Ascending aorta (tissue), 2 donors: ENCODE measurements at places on chromosomes 12 and 14. TPM values are rescaled to one million over a fixed set of nuclear protein-coding genes. Genes with fewer than 3 reads are reported as not detected.

DNA sequence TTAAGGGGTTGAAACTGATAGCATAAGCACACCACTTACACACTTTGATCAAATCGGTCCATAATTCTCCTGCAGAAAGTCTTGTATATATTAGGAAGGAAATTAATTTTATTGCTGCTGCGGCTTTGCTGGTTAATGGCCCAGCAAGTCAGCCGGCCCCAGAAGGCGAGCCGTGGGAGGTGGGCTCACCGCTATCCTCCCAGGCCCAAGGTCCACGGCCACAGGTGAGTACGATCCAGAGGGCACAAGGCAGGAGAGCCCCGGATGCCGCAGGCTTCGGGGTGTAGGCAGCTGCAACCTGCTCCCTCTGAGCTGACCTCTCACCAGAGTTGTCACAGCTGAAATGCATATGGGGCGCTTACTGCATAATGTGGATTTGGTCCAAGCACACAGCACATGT lies 165.7 kb downstream of the TBX5 start:
- no peak for DNase-seq

The CLEC4D gene
- not detected for total RNA-seq

GRCh38 chr14:65997347-65997746 lies 488.8 kb upstream of the CCDC196 start:
- no peak for DNase-seq

The PTPRB gene
- 49.5 TPM for total RNA-seq

- peak; percentile 91 for DNase-seq
Observed at GRCh38 chr12:46268583-46269428, at the start of gene SLC38A1. SLC38A1 (minus strand) TSS chr12:46269043; CDS start chr12:46239800, 29,243 bp downstream.

The CSRP2 gene
- total RNA-seq = 59.7 TPM

GRCh38 chr12:724194-724855 lies 28.1 kb upstream of the WNK1 start:
- no peak for DNase-seq

The CLEC1B gene
- not detected for total RNA-seq

DNA sequence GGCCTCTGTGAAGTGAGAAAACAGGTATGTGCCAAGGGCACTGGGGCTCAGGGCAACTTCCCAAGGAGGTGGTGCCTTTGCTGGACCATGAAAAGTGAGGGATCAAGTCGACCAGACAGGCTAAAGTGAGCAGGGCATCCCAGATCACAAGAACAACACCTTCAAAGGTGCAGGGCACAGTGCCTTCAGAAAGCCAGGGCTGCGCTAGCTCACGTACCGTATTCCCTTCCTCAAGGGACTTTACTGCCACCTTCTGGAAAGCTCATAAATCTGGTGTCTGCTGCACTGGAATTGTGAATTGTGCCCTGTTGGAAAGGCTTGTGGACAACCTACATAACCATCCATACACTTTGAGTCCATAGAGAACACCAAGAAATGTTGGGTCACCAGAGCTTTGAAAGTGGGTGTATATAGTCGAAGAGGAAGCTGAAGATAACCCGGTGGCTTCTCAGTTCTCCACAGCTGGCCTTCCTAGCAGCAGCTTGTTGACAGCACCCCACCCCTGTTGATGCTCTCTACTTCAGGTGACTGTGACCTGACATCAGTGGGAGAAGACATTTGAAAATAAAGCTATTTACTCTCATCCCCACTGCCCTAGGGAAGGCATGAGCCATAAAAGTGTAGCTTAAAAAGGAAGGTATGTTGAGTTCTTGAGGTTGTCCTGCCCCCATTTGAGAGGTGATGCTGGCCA lies 24.5 kb downstream of the FIGNL2 start:
- no peak for DNase-seq

DNA sequence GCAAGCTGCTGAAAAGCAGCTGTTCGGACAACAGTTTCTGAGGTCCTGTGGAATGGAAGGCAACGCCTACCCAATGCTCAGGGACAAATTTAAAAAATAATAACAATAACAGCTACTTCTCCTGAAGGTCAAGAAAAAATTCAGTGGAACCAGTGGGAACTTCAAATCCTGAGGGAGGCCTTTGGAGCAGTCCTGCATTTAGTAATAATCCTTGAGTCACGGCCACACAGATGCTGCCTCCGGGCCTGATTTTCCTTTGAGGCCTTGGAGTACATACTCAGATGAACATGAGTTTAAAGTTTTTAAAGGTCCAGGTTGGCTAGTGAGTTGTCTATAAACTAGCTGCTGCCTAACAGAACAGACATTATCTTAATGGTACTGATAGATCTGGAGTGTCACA lies 268.0 kb downstream of the MSRB3 start:
- no peak for DNase-seq

The OTX2 gene
- not detected for total RNA-seq

The A2M gene
- 846 TPM for total RNA-seq

DNA sequence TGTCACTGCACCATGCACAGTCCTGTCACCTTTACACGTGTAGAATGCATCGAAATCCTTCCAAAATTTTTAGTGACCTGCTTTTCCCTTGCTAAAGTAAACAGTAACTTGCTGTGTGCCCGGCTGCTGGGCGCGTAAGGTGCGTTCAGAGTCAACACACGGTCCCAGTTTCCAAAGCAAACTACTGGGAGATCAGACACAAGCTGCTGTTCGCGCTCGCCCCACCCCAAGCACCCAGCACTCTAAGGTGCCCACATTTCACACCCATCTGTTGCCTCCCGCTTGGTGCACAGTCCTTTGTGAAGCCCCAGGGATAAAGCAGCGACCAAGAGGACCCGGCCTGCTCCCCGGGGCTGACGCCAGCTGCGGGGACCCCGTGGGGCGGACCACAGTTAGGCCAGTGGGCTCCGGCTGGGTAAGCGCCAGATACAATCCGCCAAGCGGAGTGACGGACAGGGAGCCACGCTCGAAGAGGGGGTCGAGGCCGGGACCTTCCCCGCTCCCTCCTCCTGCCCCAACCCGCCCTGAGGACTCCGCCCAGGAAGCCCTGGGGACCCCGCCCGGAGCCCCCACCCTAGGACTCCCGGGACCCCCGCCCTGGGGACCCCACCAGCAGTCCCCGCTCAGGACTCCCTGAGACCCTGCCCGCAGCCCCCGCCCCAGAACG lies 633 bp downstream of the STX2 start:
- DNase-seq = no peak

GRCh38 chr14:105203057-105203531 lies 22.0 kb upstream of the NUDT14 start:
- DNase-seq = no peak

The CBLN3 gene
- total RNA-seq = 2.2 TPM

The OR6C70 gene
- not detected for total RNA-seq

GRCh38 chr12:56763753-56764657 lies 881 bp downstream of the HSD17B6 start:
- no peak for DNase-seq

- DNase-seq = no peak
Observed at GRCh38 chr14:38207377-38207735, 348 bp upstream of the SSTR1 start.

DNA sequence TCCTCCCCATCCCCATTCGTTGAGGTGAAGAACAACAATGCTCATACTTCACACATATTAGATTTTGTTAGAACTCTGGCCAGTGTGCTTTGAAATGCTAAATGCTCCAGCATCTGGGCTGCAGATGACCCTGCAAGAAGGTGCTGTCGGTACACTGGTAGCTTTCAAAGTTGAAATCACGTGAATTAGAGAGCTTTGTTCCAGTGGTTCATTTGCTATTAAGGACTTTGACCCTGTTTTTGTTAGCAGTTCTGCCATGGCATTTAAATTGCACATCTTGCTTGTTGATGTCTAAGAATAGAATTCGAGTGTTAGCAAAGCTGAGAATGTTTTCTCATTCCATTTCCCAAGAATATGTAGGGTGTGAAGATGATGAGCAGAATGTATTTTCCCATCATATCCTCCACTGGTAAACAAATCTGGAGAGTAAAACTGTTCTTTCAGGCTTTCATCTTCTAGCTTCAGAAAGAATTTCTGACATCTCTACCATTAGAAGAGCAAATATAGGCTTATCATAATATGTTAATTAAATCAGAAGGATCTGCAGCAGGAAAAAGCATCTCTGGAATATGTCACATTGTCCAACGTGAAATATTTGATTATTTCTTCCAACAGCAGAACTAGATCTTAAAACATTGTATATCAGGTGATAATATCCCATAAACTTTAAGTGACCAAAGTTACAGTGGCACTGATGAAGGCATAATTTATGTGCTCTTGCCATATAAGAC lies 98.8 kb upstream of the PDE3A start:
- no peak for DNase-seq

GRCh38 chr12:127925971-127926370 lies 341.0 kb upstream of the TMEM132C start:
- DNase-seq = no peak

- DNase-seq = no peak
Observed at GRCh38 chr14:73884438-73885190, 2.0 kb upstream of the ZNF410 start.

DNA sequence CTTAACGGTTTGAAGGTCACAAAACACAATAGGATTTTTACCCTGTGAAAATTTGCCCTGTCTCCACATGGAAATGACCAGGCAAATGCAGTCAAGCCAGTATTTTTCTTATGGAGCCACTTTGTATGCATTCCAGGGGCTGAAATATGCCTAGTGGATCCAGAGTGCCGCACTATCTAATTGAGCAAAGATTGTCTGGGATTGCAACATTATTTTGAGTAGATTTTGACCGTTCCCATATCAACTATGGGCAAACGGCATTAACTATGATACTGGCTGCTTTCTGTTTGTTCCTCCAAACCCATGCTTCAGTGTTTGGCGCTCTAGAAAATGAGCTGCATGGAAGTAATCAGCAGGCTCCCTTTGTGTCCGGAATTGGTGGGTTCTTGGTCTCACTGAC lies 223.0 kb downstream of the BTG1 start:
- no peak for DNase-seq

GRCh38 chr12:45839917-45840316 lies 110.4 kb downstream of the ARID2 start:
- DNase-seq = no peak

- DNase-seq = no peak
Observed at GRCh38 chr12:110084314-110085015, 36.1 kb upstream of the C12orf76 start.

DNA sequence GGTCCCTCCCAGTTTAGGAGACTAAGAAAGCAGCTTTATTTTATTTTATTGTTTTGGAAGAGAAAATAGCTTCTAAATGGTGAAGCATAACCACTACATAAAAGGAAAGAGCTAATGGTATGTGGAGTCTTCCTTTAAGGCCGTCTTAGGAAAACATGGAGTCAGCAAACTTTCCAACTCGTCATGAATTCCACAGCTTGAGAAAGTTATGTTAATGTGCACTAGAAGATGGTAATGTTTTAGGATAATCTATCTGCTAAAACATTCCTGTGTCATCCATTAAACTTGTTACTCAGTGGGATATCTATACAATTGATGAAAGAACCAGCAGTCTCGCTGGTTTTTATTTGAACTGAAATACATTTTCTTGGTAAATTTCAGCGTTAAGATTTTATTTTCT lies 448.4 kb upstream of the SEL1L start:
- DNase-seq = no peak

GRCh38 chr14:100213956-100214769 lies 24.8 kb upstream of the YY1 start:
- peak; percentile 91 for DNase-seq

- DNase-seq = no peak
Observed at GRCh38 chr12:43988838-43989560, 153.1 kb downstream of the TMEM117 start.

DNA sequence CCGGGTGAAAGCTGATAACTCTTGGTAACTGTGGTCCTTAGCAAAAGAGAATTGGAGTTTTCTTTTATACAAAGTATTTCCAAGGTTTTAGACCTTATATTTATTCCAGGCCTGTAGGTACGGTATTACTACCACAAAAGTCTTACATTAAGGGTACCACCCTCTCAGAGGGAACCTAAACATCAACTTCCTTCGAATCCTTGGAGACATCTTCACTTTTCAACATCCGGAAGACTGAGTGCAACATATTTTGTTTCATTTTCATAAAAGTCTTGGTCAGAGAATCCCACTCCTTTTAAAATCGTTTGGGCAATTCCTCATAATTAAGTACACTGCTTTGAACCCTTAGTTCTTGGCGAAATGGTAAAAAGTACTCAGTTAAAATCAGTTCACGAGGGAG lies 1.2 kb downstream of the CNOT2 start:
- DNase-seq = no peak

The CCDC197 gene
- not detected for total RNA-seq

- no peak for DNase-seq
Observed at GRCh38 chr12:93745286-93745685, 68.1 kb downstream of the CRADD start.

The TTC9 gene
- not detected for total RNA-seq

DNA sequence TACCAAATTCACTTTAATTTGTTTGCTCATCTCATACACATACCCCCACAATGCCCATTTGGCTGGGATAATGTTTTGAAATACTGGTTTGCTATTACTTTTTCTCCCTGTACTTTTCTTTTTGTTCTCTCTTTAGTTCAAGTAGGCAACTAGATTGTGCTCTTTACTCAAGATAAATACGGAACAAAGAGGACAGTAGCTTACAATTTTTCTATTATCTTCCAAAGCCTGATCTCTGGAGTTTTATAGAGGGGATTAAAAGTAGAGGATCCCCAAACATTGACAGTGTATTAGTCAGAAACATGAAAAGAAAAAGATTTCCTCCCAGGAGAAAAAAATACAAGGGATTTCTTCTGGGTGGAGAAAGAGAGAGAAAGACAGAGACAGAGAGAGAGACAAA lies 102.1 kb upstream of the FSCB start:
- DNase-seq = no peak

GRCh38 chr12:129870136-129870535 lies 33.7 kb downstream of the TMEM132D start:
- no peak for DNase-seq

DNA sequence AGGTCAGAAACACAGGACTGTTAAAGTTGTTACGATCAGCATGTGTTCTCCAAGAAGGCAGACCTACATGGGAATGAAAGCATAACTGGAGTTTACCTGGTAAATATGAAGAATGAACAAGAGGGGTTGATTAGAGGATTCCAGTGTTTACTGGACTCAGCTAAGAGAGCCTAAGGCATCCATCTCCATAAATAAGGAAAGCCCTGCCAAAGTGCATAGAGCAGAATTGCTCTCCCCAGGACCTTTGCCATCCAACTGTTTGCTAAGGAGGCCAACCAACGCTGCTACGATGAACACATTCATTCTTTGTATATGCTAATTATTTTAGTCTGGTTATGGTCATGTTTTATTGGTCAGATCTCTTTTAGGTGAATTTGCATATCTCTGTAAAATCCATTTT lies 17.1 kb upstream of the PAWR start:
- DNase-seq = no peak
